ENCODE measurements at places on chromosomes 16 and 17.

DNA sequence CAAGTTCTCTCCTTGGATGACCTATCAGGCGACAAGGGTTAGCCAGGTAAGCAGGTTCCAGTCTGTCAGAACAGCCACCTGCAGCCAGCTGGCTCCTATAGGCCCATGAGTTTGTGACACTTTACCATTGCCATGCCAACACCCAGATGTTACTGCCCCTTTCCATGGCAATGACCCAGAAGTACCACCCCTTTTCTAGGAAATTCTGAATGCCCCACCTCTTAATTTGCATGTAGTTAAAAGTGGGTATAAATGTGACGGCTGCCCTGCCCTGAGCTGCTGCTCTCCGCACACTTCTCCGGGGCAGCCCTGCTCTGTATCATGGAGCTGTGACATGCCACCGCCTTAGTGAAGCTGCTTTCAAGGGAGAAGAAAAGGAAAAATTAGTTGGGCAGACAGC is 10.0 kb upstream of the SECTM1 start:
- DNase-seq = no peak

- DNase-seq = no peak
Observed at GRCh38 chr16:30525844-30526136, 576 bp downstream of the ZNF768 start.

DNA sequence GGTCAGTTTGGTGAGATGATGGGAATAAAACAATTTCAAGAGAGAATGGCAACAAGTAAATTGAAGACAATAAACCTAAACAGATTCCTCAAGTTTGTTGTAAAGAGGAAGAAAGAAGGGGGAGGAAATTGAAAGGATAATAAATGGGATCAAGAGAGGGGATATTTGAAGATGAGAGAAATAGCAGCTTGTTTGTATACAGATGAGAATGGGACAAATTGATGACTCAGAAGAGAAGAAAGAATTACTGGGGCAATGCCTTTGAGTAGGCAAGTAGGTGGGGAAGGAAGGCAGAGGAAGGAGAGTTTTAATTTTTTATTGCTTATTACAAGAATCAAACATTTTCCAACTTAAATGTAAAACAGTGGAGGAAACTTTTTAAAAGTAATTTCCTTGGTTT is 98.3 kb downstream of the CHD9 start:
- DNase-seq = no peak

GRCh38 chr17:31096106-31096436 is 1.3 kb downstream of the NF1 start:
- no peak for DNase-seq

- no peak for DNase-seq
Observed at GRCh38 chr17:57444682-57445450, 188.5 kb downstream of the MSI2 start.

GRCh38 chr16:58493756-58494431 is 6.0 kb upstream of the NDRG4 start:
- no peak for DNase-seq

DNA sequence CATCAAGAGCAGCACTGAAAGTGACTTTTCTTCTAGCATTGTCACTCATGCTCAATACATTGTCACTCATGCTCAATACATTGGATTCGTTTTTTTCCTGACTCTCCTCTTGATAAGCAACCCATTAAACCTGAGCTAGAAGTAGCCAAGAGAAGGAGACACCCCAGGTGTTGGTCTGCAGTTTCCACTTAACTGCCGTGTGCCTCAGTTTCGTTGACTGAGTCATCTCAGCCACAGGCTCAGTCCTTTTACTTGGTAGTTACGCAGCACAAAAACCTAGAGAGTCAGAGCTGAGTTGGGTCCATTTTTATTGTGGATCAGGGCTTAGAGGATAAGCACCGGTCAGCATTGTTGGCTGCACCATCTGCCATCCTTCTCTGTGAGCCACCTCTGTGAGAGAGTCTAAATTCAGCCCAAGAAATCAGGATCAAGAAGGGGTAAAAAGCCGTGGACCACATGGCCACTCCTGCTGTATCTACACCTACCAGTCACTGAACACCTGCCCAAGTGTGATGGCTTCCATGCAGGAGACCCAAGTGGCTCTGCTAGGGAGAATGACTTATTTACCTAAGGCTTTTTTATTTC is 11.3 kb downstream of the GINS2 start:
- no peak for DNase-seq

DNA sequence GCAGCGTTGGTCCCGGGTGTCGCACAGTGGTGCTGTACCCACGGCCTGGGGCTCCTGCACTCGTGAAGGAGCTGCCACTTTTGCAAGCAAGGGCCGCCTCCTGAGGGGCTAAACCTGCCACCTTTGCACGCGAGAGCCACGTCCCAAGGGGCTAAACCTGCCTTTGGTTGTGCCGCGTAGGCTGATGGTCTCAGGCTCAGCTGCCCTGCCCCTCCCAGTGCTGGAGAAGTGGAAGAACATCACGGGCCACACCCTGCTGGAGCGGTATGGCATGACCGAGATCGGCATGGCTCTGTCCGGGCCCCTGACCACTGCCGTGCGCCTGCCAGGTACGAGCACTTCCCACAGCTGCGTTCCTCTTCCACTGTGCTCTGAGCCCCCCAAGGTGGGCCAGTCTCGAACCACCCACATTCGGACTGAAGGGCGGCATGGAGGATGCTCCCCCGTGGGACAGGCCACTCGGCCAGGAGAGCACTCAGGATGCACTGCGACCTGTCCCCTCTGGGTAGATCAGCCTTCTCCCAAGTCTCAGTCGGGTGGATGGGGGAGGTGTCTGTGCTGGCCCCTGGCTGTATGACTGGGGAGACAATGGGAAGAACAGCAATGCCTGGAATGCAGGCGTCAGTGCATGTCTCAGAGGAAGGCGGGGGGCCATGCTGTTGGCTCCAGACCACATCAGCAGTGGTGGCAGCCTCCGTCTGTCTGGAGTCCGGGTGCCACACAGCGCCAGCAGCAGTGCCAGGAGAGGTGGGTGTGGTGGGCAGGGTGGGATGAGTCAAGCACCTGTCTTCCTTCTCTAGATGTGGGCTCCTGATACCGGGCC is 20.7 kb downstream of the ACSF3 start:
- DNase-seq = no peak

DNA sequence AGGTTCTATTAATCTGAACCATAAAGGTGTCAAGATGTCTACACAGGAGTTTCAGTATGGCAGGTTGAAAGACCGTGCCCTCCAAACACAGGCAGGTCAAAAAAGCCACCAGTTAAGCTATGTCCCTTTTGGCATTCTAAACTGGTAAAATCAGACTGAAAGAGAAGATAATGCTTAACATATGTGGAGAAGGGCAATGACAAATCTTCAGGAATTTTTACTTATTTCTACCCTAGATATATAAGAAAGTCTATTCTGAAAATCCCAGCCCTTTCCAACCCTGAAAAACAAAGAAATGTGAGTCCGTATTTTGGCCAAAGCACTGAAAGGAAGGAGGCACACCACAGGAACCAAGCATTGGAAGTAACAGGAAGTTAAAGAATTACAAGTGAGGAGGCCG is 16.5 kb downstream of the AP1G1 start:
- DNase-seq = no peak

DNA sequence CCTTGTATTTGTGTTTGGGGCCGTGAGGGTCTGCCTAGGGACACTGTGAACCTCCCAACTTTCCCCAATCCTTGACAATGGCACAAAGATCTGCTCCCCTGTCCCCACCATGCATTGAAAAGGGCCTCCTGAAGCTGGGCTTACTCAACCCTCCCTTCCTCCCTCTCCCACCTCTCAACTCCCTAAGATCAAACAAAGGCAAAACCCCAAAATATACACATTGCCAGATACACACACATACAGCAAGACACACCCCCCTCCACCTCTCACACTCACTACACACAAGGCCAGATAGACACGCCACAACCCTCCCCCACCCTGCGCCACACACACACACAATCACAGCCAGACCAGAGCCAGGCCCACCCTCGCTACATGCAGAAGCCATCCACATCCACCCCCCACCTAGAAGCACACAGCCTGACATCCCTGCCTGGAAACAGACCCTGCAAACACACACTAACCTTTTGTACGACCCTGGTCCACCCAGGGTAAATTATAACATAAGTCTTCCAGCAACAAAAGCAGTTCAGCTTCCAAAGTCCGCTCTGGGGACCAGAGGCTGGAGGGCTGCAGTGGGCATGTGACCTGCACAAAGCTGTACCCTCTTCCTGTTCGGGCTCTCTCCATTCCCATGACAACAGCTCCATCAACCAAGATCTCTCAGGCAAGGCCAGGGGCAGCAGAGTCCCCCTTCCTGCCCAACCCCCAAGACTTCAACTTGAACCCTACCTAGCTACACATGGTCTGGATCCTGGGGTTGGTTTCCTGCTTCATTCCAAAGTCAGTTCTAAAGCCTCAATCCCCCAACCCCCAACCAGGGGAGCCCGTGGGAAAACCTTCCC is 1.9 kb downstream of the PCGF2 start:
- DNase-seq = no peak

DNA sequence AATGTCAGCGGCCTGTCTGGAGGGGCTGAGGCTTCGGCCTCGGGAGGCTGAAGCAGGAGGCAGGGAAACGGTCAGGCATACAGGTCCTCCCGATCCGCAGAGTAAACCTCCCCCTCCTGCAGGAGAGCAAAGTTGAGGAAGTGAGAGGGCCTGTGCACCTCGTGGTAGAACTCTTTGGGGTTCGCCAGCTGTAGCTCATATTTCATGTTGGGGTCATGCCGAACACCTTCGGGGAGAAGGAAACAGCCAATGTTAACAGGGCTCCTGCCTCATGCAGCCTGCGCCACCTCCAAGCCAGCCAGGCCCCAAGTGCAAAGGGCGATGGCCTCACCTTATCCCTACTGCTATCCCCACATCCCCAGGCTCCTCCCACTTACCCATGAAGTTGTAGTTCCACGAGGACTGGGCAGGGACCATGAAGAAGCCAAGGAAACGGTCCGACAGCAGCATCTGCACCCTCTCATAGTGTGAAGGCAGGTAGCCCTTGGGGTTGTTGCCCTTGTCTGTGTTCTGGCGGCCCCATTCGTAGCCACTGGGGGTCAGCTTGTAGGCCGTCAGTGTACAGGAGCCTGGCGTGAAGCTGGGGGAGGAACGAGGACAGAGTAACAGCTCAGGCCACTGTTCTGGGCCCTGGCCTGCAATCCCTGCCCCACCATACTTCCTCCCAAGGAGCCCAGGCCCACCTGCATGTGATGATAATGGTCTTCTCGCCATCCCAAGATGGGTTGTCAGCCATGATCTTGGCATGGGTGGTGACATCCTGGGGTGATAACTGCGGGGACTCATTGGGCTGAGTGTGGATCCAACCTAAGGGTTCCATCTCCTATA is 1.3 kb upstream of the RILP start:
- no peak for DNase-seq

DNA sequence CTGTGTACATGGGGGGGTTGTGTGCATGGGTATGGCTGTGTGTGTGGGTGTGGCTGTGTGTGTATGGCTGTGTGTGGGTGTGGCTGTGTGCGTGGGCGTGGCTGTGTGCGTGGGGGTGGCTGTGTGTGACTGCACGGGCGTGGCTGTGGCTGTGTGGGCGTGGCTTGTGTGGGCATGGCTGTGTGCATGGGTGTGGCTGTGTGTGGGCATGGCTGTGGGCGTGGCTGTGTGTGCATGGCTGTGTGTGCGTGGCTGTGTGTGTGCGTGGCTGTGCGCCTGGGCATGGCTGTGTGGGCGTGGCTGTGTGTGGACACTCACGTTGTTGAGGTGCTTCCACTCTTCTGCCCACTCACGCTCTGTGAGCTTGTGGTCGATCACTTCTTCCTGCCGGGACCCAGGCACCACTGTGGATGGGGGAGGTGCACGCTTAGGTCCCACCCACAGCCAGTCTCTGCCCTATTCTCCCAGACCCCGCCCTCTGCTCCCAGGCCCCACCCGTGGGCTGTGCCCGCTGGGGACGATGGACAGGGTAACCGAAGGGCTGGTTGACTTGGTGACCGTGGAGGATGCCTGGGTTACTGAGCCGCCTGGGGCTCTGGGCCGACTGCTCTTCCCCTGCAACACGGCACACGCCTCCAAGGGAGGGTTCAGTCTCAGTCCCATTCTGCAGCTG is 16.0 kb upstream of the PABPN1L start:
- no peak for DNase-seq

DNA sequence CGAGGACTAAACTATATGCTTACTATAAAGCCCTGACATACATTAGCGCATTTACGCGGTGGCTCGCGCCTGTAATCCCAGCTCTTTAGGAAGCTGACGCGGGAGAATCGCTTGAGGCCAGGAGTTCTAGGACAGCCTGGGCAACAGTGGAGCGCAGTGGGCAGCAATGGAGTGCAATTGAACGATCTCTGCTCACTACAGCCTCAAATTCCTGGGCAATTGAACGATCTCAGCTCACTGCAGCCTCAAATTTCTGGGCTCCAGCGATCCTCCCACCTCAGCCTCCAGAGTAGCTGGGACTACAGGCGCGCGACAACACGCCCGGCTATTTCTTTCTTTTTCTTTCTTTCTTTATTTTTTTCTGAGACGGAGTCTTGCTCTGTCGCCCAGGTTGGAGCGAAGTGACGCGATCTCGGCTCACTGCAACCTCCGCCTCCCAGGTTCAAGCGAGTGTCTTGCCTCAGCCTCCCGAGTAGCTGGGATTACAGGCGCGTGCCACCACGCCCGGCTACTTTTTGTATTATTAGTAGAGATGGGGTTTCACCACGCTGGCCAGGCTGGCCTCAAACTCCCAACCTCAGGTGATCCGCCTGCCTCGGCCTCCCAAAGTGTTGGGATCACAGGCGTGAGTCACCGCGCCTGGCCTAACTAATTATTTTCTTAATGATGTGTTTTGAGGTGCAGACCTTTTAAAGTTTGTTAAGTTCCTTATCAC is 506 bp upstream of the COG7 start:
- no peak for DNase-seq

GRCh38 chr16:66513111-66513723 is 36.7 kb downstream of the TK2 start:
- no peak for DNase-seq

GRCh38 chr16:13178318-13178717 is 276.9 kb downstream of the SHISA9 start:
- no peak for DNase-seq

- no peak for DNase-seq
Observed at GRCh38 chr17:5892921-5893675, 177.1 kb upstream of the WSCD1 start.

DNA sequence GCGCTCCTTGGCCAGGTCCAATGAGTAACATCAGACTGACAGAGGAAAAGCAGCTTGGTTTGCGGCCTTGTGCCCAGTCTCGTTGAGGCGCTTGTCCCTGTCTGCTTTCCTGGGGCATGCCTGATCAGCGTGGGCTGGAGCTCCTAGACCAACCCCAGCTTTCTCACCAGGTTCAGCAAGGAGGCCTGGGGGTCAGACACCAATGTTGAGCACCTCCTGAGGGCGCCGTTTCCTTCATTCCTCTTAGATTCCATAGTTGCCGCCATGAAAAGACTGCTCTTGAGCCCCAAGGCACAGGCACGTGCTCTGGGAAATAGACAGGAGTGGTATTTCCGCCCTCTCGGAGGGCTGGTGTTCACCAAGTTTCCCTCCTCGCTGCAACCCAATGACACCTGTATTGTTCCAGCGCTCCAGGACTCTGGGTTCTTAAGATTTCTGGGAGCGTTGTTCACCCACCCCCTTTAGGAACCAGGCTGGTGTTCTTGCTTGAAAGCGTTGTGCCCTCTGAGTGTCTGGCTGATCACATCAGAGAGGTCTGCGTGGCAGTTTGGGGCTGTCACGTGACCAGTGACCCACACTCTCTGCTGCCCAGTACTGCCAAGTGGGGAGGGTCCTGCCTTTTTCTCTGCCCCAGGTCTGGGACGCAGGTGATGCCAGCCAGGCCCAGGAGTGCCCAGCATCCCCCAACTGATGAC is 18.0 kb downstream of the KCTD2 start:
- DNase-seq = no peak

GRCh38 chr16:58249388-58249779 is 45.4 kb downstream of the PRSS54 start:
- DNase-seq = no peak

Data from ureter (tissue), 1 donor.